ENCODE measurements at places on chromosomes 3 and 15.

DNA sequence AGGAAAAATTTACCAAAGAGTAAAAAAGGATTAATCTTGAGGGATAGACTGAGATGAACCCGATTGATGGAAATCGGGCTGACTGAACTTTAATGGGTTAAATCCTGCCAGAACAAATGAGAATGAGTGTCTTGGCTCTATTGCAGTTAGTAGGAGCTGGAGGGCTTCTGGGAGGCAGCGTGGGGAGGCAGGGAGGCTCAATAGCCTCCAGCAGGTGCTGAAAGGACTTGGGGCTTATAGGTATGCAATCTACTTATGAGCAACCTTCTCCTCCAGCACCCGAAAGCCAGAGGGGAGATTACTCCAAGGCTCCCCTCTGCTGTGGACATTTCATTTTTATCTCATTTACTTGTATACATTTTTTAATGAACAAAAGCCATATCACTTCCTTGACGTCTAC, 1.0 kb upstream of the CRYBG3 start:
- no peak for DNase-seq

DNA sequence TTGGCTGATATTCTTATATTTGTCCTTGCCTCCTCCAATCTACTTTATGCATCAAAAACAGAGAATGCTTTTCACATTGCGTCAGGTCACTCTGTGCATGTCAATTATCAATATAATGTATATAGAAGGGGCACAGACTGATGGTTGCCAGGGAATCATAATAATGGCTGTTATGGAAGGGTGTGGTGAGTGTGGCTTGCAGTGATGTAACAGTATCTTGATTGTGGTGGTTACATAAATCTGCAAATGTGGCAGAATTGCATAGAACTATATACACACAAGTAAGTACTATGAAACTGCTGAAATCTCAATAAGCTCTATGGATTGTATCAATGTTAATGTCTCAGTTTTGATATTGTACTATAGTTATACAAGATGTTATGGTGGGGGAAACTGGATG, 228.6 kb downstream of the TJP1 start:
- DNase-seq: no peak

GRCh38 chr3:192861972-192862371, 55.7 kb downstream of the MB21D2 start:
- DNase-seq: no peak

DNA sequence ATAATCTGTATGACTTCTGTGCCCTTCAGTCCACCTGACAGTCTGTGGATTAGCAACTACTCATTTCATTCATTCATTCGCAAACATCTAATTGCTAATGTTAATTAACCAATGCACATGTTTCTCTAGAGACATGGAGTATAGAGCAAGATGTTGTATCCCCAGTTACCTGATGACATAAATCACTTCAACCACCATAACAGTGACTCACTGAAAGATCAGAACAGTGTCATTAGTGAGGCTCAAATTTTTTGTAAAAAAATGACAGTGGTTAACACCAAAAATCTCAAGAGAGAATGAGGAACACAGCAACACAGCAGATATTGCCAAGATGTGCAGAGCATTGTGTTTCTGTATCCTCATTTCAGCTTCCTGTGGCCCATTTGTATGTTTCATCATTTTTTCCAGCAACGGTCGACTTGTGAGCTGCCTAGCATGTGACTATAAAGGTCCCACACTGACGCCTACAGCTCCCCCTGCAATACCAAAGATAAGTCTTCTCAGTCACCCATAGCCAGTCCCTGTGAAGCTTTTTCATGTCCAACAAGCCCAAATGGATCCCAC, 3.7 kb upstream of the PLD1 start:
- DNase-seq: no peak

GRCh38 chr3:14305324-14305723, 97.1 kb upstream of the SLC6A6 start:
- no peak for DNase-seq

GRCh38 chr3:126537116-126537729, 13.3 kb downstream of the CHST13 start:
- no peak for DNase-seq

DNA sequence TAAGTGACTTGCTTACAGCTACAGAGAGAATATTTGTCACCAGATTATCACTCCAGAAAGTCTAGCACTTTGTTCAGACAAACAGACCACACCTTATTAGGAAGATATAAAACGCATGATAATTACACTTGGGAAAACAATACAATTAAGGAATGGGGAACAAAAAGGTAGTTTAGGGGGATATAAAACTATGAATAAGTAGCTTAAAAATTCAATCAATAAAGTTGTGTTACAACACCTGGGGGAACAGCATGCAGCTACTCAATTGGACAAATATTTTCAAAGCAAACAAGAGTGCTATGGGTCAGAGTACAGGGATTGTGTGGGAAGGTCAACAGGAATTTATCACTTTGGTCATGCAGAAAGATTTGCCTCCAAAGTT, 15.1 kb downstream of the CLDN1 start:
- no peak for DNase-seq

GRCh38 chr3:125212509-125213363, at the start of gene SLC12A8:
TSS of gene SLC12A8 (minus strand) at chr3:125212748. CDS start at chr3:125211349, 1,399 bp downstream.
- no peak for DNase-seq

- DNase-seq: no peak
Observed at GRCh38 chr15:78454992-78455391, 17.0 kb downstream of the IREB2 start.

DNA sequence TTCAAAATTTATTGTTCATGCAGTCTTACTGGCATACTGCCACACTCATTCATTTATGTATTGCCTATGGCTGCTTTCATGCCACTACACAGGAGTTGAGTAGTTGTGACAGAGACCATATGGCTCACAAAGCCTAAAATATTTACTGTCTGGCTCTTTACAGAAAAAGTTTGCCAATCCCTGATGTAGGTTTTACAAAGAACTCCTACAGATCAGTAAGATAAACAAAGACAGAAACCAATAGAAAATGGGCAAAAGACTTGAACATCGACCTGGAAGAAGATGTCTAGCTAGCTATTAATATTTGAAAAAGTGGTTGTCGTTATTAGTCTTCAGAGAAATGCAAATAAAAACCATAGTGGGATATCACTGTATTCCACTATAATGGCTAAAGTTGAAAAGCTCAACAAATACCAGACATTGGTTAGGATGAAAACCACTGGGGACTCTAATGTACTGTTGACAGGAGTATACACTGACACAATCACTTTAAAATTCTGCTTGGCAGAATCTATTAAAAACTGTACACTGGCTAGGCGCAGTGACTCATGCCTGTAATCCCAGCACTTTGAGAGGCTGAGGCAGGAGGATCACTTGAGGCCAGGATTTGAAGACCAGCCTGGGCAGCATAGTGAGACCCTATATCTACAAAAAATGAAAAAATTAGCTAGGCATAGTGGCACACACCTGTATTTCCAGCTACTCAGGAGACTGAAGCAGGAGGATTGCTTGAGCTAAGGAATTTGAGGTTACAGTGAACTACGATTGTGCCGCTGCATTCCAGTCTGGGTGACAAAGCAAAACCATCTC, 87.7 kb downstream of the NEO1 start:
- DNase-seq: no peak

GRCh38 chr3:4359805-4360502, 56.8 kb downstream of the SETMAR start:
- DNase-seq: no peak

- no peak for DNase-seq
Observed at GRCh38 chr3:29486917-29487316, 206.0 kb downstream of the RBMS3 start.

DNA sequence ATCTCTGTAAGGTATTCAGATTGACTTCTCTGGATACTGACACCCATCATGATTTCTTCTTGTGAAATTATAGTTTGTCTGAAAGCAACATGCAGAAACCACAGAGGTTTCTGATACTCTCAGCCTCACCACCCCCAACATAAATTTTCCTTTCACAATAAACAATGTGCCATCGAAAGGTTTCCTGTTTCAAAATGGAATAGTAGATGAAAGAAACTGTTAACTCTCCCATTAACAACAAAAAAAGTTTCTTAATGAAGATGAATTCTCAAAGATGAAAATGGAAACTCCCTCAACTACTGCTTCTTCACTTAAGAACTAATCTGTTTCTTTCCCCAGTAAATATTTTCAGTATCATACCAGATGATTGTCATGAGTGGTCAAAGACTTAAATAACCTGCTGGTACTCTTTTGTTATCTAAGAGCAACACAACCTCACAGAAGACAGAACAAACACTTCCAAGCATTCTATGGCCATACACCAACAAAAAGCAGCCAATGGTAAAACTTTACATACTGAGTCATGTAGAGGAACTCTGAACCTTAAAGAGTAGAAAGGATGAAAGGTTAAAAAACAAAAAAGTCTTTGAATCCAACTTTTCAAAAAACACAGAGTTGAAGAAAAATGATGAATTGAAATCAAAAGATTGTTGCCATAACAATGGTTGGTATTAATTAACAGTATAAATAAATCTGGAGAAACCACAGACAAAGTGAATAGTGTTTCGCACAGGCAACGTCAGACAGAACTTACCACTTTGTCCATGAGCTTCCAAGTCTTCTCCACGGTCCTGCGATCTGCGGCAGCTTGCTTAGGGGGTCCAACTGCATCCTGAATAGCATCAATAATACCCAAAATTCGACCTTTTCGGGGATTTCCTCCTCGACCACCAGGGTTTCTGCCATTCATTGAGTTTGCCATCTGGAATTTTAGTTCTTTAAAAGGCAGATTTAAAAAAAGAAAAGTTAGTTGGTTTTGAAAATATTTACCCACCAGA, 1.9 kb downstream of the CBLB start:
- no peak for DNase-seq

DNA sequence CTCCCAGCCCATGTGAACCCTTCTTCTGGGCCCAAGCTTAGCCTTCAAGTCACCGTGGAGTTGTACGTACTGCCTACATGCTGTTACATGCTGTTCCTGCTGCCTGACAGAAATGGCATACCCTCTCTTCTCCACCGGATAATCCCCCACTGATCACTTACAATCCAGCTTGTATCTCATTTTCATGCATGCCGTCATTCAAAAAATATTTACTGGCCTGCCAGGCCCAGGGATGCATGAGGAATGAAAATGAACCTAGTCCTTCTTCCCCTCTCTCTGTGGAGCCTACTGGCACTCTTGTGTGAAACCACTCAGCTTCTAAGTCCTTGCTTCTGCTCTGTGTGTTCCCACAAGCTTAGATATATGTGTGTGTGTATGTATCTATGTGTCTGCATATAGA, 60.6 kb downstream of the WNT5A start:
- no peak for DNase-seq

DNA sequence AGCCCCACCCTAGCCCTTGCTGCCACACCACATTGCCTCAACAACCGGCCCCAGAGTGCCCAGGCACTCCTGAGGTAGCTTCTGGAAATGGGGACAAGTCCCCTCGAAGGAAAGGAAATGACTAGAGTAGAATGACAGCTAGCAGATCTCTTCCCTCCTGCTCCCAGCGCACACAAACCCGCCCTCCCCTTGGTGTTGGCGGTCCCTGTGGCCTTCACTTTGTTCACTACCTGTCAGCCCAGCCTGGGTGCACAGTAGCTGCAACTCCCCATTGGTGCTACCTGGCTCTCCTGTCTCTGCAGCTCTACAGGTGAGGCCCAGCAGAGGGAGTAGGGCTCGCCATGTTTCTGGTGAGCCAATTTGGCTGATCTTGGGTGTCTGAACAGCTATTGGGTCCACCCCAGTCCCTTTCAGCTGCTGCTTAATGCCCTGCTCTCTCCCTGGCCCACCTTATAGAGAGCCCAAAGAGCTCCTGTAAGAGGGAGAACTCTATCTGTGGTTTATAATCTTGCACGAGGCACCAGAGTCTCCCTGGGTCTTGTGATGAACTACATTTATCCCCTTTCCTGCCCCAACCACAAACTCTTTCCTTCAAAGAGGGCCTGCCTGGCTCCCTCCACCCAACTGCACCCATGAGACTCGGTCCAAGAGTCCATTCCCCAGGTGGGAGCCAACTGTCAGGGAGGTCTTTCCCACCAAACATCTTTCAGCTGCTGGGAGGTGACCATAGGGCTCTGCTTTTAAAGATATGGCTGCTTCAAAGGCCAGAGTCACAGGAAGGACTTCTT, 39.1 kb downstream of the MESD start:
- DNase-seq: no peak

DNA sequence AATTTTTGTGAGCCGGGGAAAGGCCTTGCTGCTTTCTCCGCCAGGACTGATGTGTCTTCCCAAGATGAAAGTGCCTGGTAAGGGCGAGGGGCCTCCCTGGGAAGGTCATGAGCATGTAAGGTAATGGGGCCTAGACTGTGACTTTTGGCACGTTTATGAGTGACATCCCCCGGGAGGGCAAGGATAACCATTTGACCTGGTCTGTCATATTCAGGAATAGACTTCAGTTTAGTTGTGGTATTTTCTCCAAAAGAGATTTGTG, 631 bp upstream of the CNBP start:
- no peak for DNase-seq

- no peak for DNase-seq
Observed at GRCh38 chr3:142961539-142961938, 1.9 kb downstream of the PAQR9 start.

- no peak for DNase-seq
Observed at GRCh38 chr3:170089862-170090600, 52.2 kb downstream of the GPR160 start.

DNA sequence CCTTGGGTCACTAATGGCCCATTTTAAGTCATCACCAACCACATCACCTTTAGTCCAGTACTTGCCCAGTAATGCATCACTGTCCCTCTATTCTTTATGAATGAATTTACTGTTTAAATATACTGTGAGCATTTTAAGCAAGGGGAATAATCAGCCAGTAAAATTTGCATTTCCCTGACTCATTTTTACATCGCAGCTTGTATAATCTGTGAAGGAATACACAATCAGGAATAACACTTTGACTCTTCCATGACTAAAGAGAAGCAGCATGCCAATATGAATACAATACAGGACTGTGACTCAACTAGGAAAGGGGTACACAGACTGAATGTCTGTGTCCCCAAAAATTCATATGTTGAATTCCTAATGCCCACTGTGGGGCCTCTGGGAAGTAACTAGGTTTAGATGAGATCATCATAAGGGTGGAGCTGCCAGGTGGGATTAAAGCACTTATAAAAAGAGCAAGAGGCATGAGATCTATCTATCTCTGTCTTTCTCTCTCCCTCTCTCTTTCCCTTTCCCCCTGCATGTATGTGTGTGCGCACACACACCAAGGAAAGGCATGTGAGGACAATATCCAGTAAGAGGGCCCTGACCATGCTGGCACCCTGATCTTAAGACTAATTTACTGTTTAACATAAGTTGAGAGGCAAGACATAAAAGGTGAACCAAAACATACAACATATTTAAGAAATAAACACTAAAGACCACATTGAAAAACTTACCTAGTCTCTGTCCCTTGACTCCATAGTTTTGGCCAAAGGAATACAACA, 12.1 kb downstream of the B4GALT4 start:
- no peak for DNase-seq

DNA sequence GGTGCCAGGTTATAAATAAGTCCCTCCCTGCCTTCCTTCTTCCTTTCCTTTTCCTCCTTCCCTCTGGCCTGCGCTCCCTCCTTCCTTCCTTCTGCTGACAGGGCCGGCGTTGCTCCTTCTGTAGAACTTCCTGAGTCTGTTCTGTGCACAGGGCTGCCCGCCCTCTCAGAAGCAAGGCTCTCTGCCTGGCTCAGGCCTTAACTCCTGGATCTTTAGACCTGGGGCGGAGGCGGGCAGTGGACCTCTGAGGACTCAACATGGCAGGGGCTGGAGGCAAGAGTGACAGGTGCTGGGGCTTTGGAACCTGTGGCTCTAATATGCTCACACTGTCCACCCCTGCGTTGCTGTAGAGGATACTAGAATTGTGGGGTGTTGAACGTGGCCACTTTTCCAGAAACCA, 86.4 kb upstream of the SEC13 start:
- no peak for DNase-seq

- no peak for DNase-seq
Observed at GRCh38 chr3:151387432-151387831, 2.9 kb upstream of the P2RY12 start.

- DNase-seq: no peak
Observed at GRCh38 chr3:27454914-27455313, 29.3 kb downstream of the SLC4A7 start.
